ENCODE measurements at places on chromosomes 13 and 19.

GRCh38 chr13:103004661-103005345 is 61.4 kb downstream of the SLC10A2 start:
- DNase-seq = no peak

GRCh38 chr19:3375221-3376090 is 9.1 kb downstream of the NFIC start:
- no peak for DNase-seq

- DNase-seq = no peak
Observed at GRCh38 chr13:79398915-79399314, 7.1 kb downstream of the RBM26 start.

DNA sequence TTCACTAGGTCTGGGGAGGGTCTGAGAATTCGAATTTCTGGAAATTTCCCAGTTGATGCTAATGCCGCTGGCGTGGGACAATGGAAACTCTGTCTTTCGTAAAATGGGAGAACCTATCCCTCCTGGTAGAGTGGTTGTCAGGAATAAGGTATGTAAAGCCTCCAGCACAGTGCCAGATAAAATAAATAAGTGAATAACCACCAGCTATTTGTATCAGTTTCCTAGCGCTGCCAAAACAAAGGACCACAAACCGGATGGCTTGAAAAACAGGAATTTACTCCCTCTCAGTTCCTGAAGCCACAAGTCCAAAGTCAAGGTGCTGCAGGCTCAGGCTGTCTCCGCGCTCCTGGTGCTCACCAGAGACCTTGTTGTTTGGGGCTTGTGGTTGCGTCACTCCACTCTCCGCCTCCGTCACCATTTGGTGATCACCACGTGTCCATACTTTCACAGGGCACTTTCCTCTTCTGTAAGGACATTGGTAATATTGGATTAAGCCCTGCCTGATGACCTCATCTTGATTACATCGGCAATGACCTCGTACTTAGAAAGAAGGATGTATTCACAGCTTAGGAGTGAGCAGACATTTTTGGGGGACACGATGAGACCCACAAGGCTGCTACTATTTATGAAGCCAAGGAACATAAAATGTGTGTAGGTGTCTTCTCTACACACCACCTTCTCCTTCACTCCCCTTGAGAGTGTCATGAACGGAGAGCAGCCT is 428.5 kb downstream of the IRS2 start:
- DNase-seq = no peak

DNA sequence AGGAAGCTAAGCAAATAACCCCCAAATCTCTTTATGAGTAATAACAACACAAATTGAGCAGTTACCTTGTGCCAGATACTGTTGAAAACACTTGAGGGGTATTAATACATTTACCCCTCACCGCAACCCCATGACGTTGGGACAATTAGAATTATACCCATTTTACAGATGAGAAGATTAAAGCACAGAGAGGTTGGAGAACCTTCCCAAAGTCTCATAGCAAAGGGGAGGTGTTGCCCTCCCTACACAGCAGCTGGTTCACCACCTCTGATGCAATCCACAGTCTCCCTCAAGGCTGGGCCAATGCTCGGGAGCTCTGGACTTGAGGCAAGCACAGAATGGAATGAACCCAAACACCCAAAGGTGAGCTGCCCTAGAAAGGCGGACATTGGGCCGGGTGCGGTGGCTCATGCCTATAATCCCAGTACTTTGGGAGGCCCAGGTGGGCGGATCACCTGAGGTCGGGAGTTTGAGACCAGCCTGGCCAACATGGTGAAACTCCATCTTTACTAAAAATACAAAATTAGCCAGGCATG is 3.9 kb upstream of the CCNE1 start:
- no peak for DNase-seq
